Amygdala (tissue), 56 donors: ENCODE measurements at places on chromosomes 2 and 18.
A peak's percentile ranks its signal among the peaks of the same experiment; 100 is the strongest.

DNA sequence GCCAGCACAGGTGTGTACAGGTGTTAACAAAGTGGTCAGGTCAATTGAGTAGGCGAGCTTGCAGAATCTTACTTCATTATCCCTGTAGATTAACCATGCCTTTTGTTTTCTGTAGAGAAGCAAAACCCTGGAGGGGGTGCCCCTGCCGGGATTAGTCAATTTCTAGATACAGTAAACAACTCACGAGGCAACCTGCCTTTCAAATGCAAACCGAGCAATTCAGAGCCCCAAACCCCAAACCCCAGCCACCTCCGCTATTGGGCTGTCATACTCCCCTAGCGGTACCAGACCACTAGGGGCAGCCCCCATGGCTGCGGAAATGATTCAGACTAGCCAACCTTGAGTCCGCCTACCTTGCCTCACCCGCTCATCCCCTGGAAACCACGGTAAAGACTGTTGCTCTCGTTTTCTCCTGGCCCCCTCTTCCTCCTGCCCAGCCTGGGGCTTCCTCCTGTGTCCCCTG, 61.4 kb upstream of the KIF5C start:
- no peak for DNase-seq

DNA sequence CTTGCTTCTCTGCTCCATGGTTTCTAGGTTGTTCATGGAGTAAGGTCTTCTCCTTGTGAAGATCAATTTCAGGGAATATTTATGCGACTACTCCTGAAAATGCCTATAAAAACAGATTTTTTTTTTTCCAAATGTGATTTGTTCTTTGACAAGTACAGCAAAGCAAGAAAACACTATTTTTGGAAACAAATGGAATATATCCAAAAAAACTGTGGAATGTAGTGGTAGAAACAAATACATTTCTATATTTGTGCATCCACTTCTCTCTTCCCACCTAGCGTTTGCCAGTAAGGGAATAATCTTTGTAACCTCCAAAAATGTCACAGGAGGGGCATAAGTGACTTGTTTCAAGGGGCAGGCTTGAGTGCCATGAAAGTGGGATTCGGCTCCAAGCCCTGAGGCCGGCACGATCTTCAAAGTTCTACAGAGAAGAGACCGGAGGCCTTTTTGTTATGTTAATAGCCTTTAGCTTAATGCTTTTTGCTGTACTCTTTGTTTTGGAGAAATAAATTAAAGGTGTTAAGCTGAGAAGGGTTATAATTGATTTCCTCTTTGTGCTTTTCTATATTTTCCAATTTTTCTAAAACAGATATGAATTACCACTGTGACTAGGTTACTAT, 200.6 kb downstream of the NRP2 start:
- no peak for DNase-seq

- peak; percentile 65 for DNase-seq
Measured at GRCh38 chr2:203782262-203782976, 76.0 kb downstream of the CD28 start.

GRCh38 chr2:152031747-152032306, 67.0 kb downstream of the CACNB4 start:
- no peak for DNase-seq

DNA sequence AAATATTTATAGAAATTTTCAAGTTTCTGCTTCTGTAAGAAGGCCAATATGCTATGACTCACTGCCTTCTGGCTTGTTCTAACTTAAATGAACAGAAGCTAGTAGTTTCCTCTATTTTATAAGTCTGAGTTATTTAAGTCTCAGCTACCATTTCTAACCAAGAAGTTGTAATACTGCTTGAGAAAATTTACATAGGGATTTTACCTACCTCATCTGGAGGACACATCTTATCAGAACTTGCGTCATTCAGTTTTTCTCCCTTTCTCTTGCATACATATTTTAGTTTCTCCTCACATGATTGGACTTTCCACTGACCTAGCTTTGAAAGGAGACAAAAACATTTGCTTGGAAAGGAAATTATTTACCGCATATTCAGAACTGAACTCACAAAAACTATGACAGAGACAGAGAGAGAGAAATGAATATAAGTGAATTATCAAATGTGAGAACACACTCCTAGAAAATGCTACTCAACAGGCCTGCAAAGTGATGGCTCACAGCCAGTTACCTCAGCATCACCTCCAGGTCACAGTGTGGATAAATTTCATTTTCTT, 81.1 kb upstream of the CD302 start:
- DNase-seq: no peak

GRCh38 chr18:76486574-76486973, 8.5 kb downstream of the ZNF516 start:
- no peak for DNase-seq

GRCh38 chr2:184562532-184562931, 35.8 kb upstream of the ZNF804A start:
- no peak for DNase-seq

- DNase-seq: no peak
Measured at GRCh38 chr2:118834901-118835745, 12.3 kb downstream of the EN1 start.

GRCh38 chr2:75055820-75056675, 97.6 kb downstream of the POLE4 start:
- DNase-seq: no peak

GRCh38 chr2:28627722-28628480, 123.7 kb upstream of the PPP1CB start:
- DNase-seq: no peak

- DNase-seq: no peak
Measured at GRCh38 chr2:98036349-98037000, 40.7 kb upstream of the TMEM131 start.

DNA sequence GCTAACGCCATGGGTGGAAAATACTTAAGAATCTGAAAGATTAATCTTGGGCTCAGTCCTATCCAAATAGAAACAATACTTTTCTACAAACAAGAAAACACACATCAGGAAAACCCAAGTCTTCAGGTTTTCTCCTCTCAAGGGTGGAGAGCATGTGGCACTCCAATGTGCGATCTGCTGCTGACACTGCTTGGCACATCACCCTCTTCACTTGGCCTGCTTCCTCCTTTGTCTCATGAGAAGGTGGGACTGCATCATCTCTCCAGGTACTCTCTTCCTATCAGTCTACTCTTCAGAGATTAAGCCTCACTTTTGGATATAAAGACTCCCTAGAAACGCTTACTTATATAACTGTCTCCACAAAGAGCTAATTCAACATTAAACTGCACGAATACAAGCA, 26.4 kb downstream of the HDLBP start:
- no peak for DNase-seq

DNA sequence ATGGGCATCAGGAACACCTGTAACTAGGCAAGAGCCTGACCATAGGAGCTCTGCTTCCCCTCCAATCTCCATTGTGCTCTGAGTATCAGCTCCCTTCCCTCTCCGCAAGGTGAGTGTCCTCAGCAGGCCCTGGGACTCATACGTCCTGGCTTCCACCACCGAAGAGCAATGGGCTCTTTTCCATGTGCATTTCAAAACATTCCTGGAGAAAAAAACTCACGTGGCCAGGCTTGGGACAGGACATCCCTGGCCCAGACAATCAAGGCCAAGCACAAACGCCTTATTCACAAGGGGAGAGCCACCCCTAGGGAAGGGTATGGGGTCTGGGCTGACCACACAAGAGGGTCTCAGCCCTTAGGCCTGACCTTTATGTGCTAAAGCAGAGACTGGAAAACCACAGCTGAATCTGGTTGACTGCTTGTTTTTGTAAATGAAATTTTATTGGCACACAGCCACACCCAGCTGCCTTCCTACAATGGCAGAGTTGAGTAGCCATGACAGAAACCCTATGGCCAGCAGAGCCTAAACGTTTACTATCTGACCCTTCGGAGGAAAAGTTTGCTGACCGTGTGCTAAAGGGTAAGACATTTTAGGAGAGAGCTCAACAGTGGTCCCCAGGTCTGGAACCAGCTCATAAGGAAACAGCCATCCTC, 175.7 kb upstream of the ARL4C start:
- DNase-seq: no peak

GRCh38 chr18:21636769-21637168, 24.7 kb downstream of the SNRPD1 start:
- no peak for DNase-seq
